ENCODE measurements at places on chromosomes 6 and 20.
A peak's percentile ranks its signal among the peaks of the same experiment; 100 is the strongest.

DNA sequence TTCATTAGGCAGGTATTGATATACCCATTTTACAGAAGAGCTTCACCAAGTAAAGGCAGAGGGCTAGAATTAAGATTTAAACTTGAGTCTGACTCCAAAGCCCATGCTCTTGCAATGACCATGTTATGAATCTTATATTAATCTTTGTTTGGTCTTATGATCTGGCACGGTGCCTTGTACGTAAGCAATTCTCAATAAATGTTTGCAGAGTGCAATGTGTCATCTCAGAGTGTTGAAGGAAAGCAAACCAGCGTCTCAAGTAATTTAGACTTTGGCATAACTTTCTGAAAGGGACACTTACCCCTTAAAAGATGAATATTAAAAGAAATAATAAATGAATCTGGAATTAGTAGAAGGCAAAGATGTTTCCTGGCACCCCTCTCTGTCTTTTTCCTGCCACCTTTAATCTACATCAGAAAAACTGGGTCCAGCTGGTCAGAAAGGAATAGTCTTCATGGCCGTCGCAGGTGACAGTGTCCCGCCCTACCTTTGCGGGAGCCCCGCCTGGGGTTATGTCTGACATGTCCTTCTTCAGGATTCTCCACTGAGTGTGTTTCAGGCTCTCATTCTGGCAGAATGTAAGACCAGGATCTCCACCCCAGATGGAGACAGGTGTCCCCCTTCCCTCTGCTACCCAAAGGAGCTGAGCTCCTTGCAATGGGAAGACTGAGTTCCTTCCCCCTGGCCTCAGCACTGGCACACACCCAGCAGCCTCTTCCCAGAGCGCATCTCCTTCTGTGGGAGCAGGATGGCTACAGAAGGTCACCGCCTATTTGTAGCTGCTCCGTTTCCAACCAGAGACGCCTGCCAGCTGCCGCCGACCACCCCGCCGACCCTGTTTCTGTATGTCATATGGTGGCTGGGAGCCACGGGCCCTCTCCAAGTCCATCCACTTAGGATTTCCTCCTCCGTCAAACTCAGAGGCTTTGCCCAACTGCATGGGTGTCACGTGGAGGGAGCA lies 266.3 kb upstream of the ECI2 start:
- DNase-seq: no peak

- DNase-seq: no peak
Observed at GRCh38 chr6:120938876-120939472, 395.3 kb downstream of the TBC1D32 start.

DNA sequence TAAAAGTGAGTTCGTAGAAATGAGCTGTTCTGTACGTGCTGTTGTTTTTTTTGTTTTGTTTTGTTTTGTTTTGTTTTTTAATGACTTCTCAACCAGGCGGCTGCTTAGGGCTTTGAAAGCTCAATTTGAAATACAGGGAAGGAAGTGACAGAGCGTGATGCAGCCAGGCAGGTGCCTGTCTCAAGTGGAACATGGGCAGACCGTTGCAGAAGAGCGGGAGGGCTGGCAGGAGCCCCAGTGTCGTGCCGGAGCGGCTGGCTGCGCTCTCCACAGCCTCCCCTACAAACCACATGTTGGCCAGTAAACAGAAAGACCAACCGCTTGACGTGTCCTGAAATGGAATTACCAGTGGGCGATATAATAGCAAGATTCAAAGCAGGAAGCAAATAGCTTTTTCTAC lies 164.9 kb upstream of the RREB1 start:
- DNase-seq: peak; percentile 47

- no peak for DNase-seq
Observed at GRCh38 chr6:71642120-71642519, 244.2 kb upstream of the RIMS1 start.

DNA sequence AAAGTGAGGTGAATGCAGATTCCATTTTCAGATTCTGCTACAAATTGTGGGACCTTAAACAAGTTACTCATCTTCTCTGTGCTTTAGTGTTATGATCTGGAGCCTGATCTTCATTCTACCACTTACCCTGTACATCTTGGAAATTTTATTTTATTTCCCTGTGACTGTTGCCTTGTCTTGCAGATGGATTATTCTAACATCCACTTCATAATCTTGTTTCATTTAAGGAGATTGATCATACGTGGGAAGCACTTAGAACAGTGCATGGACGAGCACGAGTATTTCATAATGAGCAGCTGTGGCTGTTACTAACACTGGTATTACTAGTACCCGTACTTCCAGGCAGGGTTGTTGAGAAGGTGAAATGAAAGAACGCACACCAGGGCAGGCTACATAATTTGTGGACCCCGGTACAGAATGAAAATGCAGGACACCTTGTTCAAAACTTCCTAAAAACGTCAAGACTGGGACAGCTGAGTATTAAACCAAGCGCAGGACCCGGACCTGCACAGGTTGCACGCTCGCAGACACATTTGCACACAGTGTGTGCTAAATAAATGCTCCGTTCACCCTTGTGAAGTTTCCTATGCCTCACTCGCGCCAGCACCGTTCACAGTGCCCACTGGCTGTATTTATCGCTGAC lies 535 bp upstream of the CCDC170 start:
- DNase-seq: no peak

DNA sequence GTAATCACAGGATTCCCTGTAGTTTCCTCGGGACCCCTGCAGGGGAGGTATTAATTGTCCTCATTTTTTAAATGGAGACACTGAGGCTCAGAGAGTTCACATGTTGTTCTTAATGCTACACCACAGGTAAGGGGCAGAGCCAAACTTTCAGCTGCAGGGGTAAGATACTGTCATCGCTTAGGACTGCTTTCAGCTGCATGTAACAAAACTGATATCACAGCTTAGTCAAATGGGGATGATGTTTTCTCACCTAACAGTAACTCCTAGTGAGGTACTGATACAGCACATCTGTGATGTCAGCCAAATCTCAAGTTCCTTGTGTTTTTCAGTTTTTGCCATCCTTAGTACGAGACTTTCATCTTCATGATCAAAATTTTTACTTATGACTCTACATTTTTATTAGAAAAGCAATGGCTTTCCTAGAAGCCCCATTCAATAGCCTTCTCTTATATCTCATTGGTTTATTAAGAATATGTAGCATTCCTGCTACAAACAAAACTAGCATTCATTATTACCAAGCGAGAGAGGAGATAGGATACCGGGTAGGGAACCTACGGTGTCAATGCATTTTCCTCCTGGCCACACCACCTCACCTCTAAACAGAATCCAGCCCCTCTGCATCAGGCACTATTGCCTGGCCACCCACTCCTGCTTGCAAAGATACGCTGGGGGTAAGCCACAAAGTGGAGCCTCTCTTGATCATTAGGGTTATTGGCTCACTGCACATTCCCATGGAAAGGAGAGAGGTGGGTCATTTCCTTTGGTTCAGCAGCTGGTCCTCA lies 557.5 kb downstream of the CD83 start:
- DNase-seq: no peak

- DNase-seq: peak; percentile 19
Observed at GRCh38 chr6:15893556-15894253, 230.9 kb upstream of the DTNBP1 start.

DNA sequence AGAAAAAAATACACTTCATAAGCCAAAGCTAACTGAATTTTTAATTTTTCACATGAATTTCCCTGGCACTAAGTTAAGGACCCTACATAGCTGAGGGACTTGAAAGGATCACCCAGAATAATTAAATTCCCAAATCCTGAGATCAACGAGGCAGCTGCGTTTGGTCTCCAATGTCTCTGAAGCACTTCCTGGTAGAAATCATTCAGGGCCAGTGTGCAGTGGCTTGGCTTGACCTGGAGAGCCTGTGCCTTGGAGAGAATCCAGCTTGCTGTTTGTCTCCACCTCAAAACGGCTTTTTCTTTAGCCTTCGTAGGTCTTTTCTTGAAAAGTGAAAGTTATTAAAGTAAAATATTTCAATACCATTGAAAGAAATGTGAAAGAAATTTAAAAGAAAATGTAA lies 92.4 kb downstream of the SMOC2 start:
- DNase-seq: no peak

DNA sequence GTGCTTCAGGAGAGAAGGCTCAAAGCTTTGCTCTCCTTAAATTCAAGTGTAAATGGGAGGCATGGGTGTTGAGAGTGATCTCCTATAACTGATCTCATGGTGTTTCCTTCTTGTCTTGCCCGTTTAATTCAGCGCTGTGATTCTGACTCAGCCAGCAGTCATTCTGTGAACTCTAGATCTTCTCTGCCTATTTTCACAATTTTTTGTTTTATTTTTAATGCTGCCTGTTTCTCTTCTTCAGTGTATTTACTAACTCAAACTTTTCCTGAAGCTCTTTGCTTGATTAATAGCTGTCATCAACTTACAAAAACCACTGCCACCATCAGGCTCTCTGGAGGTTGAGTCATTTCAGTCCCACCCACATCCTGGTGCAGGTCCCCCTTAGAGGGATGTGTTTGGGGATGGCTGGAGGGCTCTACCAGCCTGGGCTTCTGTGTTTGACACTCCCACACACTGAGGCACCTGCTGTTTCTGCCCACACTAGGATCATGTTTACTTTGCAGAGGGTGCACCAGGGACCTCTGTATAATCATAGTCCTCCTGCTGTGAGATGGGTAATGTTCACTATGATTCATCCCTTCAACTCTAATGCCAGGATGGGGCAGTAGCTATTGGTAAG lies 94.0 kb downstream of the SHLD1 start:
- no peak for DNase-seq

- no peak for DNase-seq
Observed at GRCh38 chr6:111793711-111794111, 79.5 kb downstream of the FYN start.

All from NCI-H748 treated with DMSO at 0.1 percent for 48 hours (cell line).